CD4-positive, alpha-beta T cell treated with Interferon gamma for 1 hour (primary cell): ENCODE measurements at places on chromosomes 7 and 10.

- DNase-seq = no peak
Measured at GRCh38 chr10:11230498-11231167, 213.0 kb downstream of the CELF2 start.

- no peak for DNase-seq
Measured at GRCh38 chr7:140719721-140720120, 23.2 kb downstream of the NDUFB2 start.

DNA sequence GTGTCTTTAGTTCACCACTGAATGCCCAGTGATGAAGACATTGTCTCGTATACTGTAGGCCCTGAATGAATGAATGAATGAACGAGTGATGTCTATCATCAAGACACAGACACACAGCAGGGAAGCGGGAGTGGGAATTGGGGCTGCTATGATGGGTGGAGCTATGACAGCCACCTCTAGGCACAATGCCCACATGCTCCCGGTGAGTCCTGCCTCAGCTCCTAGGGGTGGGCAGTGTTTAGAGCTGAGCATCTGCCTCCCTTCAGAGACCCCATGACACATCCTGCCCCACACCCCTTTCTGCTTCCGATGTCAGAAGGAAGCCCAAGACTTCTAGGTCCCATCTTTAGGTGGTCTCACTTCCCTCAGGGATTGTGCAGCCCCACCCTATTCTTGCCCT lies 714.1 kb downstream of the PARD3 start:
- DNase-seq = no peak

- no peak for DNase-seq
Measured at GRCh38 chr10:53839440-53840039, 961.5 kb downstream of the PCDH15 start.

GRCh38 chr7:37441386-37441760 lies 7.3 kb downstream of the ELMO1 start:
- DNase-seq = no peak

- no peak for DNase-seq
Measured at GRCh38 chr10:71210542-71210871, 1.9 kb upstream of the UNC5B start.

GRCh38 chr10:80870282-80870681 lies 332.6 kb downstream of the SH2D4B start:
- DNase-seq = no peak

GRCh38 chr10:4755286-4755989 lies 70.6 kb upstream of the AKR1E2 start:
- DNase-seq = no peak

- no peak for DNase-seq
Measured at GRCh38 chr7:97576043-97576442, 155.8 kb upstream of the TAC1 start.

DNA sequence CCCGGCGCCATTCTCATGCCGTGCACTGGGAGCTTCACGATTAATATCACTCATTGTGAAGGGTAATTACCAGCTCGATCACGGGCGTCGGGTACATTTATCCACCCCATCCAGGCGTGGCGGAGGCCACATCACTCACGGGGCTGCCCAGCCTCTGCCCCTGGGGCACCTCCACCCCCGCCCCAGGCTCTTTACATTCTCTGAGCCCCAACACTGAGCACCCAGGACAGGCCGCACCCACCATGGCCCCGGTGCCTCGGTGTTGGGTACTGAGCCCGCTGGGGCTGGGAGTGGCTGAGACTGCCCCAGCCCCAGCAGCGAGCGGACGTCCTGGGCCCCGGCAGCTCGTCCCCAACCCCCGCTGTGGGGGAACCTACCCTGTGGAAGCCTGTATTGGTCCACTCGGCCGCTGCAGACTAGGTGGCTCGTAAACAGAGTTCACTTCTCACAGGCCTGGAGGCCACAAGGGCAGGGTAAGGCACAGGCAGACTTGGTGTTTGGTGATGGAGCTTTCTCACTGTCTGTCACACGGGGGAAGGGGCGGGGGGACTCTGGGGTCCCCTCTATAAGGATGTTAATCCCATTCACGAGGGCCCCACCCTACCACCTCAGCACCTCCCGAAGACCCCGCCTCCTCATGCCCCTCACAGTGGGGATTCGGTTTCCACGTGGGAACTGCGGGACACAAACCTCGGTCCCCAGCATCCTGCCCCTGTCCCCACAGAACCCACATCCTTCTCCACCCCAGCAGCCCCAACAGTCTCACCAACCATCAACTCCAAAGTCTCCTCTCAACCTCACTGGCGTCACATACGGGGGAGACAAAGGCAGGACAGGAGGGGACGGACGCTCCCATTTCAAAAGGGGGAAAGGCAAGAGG lies 184.1 kb downstream of the ELFN1 start:
- no peak for DNase-seq

DNA sequence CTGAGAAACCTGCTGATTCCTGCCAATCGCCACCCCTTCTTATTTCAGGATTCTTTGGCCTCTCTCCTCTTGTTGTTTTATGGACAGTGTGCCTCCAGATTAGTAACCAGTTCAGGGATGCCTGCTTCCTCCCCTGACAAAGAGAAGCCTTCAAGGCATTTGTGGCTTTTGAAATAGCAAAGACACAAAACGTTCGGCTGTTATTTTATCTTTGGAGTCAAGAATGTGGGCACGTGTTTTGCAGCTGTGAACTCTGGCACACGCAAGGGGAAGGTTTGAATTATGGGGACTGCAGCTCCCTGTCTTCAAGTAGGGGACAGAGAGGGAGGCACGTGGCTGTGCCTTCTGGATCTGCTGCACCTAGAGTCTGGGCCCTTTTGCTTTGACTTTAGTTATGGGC lies 157.9 kb upstream of the GRB10 start:
- no peak for DNase-seq

DNA sequence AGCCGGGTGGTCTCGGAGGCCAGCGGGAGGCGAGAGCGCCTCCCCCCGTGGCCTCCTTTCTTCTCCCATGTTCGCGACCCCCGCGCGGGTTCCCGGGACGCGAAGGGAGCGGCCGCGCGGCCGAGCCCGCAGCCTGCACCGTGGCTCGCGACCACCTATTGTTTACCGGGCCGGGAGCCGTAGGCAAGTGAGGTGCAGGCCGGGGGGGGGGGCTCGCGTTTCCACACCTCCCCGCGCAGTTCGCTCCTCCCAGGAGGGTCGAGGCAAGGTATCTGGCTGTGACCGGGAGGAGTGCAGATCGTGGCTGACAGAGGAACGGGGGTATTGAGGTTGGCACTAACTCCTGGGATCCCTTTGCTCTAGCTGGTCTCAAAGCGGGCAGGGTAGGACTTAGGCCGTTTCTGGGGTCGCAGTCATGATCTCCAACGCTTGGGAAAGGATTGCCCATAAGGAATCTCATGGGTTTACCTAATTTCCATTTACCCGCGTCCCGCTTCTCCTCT lies 734 bp downstream of the PTPN12 start:
- peak; percentile 22 for DNase-seq

DNA sequence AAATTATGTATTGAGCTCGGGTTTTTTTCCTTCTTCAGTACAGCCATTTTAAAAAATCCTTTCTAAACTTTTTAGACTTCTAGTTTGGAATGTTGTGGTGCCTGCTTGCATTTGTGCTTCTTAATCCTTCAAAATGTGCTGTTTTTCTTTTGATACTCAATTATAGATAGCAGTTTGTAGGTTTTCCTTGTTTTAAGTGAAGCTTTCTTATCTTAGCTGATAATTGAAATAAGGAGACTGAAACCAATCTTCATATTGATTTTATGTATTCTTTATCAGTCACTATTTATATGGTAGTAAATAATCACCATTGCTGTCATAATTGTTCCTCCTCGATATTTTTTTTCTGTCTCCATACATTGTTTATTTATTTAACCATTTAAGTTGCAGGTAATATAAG lies 56.6 kb downstream of the TAF3 start:
- DNase-seq = no peak

- DNase-seq = no peak
Measured at GRCh38 chr7:90727412-90727811, 131.3 kb downstream of the CDK14 start.

- DNase-seq = no peak
Measured at GRCh38 chr10:93542358-93542791, 24.1 kb upstream of the FFAR4 start.

DNA sequence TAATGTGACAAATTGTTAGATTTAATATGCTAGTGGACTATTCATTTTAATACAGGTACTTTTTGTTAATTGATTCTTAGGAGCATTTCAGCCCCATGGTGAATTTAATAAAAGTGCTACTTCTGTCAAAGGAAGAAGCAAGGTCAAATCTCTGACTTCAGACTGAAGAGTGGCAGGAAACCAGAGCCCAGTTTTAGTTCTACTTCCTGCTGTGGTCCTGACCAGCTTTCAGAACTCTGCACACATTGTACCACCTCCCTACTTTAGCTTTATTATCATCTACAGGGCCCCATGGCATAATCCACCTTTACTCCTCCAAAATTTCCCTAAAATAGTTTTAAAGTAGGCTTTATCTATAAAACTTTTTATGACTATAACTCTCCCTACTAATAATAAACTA lies 33.7 kb downstream of the CTTNBP2 start:
- DNase-seq = no peak

GRCh38 chr7:42247301-42247700 lies 10.3 kb upstream of the GLI3 start:
- DNase-seq = no peak

GRCh38 chr10:106931159-106931852 lies 233.2 kb downstream of the SORCS1 start:
- no peak for DNase-seq

GRCh38 chr10:116766241-116766827 lies 24.0 kb upstream of the HSPA12A start:
- no peak for DNase-seq

- no peak for DNase-seq
Measured at GRCh38 chr7:104938741-104939390, 75.1 kb upstream of the KMT2E start.

DNA sequence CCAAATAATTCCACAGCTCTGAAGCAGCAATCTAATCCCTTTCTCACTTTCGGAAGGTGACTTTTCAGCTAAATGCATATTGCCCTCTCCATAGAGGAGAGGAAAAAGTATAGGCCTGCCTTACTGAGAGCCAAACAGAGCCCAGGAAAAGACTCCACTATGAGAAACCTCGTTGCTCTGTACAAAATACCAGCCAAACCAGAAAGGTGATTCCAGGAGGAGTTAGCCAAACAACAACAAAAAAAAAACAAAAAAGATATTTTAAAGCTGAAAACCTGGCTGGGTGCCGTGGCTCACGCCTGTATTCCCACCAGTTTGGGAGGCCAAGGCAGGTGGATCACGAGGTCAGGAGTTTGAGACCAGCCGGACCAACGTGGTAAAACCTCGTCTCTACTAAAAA lies 70.5 kb downstream of the HOXA1 start:
- DNase-seq = no peak

DNA sequence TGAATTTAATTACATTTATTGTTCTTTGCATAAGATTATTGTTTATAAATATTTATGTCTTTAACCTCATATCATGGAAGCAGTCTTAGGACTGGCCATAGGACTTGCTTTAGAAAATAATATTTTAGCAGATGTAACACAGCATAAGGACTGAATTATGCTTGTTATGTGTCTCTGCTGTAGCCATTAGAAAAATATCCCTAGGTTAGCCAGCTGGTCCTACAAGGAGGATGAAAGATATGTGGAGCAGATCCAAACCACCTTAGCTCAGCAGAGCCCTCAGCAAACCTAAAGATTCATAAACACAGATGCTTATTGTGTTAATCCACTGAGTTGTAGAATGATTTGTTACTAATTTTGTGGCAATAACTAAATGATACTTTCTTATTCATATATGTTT lies 166.0 kb upstream of the COL1A2 start:
- no peak for DNase-seq

DNA sequence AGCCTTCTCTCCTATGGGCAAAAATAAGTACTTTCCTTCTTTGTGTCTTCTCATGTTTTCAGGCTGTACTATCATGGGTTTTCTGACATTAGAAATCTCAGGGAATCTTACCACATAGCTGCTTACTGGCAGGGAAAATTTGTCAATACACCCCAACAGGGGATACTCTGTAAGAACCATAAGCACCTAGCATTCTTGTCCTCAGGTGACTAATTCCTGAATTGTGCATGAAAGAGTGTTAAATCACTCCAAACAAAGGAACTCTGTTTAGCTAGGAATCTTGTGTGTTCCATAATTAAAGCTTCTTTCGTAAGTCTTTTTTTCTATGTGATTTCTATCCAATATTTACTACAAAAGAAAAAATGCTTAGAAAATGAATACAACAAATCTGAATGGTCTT lies 206.7 kb upstream of the POT1 start:
- DNase-seq = no peak

- no peak for DNase-seq
Measured at GRCh38 chr7:152330827-152331226, 105.0 kb downstream of the KMT2C start.

DNA sequence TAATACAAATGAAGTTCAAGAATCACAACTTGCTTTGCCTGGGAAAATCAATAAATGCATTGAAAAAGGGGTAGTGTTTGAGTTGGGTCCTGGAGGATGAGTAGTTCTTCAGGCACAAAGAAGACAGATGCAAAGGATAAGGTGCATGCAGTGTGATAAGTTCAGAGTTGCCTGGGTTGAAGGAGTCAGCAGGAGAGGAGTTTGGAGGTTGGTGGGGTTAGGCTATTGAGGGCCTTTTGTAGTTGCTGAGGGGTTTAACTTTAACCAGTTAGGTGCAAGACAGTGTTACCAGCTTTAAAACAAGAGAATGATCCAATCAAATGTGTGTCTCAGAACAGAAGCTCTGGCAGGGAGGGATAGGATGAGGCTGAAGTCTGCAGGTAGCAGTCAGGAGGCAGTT lies 44.3 kb upstream of the GLCCI1 start:
- DNase-seq = no peak

DNA sequence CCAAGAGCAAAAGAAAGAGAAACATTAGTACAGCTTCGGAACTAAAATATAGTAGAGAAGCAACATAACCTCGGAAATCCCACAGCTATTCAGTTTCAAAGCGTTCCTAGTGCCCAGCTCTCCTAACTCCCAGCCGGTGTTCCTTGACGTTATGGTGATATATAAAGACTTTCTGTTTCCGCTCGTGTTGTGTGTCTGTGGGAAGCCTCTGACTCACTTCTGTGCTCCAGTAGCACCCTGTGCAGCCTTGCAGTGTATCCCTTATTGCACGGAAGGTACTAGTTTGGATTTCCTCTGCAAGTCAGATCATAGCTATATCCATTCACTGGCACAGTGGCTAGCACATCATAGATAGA lies 535 bp downstream of the ASAH2B start:
- no peak for DNase-seq

DNA sequence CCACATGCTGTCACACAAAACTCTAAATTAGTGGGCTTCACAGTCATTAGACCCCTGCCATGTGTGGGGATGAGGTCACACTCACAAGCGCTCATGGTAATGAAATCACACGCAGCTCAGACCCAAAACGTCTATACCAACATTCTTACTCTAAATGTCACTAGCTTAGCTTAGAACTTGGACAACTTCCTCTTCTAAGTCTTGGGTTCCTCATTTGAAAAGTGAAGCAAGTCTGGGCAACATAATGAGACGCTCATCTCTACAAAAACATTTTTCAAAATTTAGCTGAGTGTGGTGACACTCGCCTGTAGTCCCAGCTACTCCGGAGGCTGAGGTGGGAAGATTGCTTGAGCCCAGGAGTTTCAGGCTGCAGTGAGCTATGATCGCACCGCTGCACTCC lies 92.7 kb upstream of the MACROH2A2 start:
- DNase-seq = no peak

- DNase-seq = no peak
Measured at GRCh38 chr10:122089311-122090017, 100.5 kb downstream of the TACC2 start.
